ENCODE measurements at places on chromosomes 13 and 19. TPM values are rescaled to one million over a fixed set of nuclear protein-coding genes. Genes with fewer than 3 reads are reported as not detected.
A peak's percentile ranks its signal among the peaks of the same experiment; 100 is the strongest.

- no peak for DNase-seq
Observed at GRCh38 chr13:32859707-32860292, 156.4 kb upstream of the KL start.

DNA sequence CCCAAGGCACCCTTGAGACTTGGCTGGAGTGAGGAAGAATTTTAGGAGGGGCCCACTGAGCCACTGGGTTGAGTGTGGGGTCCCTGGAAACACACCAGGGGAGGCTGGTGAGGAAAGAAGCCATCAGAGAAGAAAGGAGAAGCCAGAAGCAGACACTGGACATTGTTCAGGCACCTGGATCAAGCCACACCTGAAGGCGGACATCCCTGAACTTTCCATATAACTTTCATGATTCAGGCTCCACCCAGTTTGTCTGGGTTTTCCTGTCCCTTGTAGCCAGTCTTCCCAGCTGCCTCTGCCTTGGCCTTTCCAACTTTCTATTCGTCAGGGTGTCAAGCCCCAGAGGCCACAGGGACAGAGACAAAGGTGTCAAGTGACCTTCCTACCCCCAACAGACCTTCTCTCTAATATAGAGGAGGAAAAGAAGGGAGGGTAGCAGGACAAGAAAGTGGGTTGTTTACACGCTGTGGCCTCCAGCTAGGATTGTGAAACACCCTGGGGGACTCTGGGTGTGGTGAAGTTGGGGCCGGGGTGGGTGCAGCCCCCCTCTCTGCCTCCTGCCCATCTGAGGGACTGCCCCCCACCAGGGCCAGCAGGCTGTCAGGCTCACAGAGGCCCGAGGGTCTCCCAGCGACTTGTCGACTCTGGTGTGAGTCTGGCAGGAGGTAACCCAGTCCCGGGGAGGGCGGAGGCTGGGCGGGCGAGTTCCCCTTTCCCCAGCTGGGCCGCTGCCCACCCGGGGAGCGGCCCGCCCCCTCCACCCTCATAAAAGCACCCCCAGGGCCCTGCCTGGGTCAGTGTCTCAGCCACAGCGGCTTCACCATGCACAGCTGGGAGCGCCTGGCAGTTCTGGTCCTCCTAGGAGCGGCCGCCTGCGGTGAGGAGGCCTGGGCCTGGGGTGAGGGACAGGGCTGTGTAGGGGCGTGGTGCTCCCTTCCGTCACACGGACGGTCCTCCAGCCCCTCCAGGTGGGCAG lies at the start of gene CFD:
Gene CFD, plus strand, starts transcription at position 797 of the 976 bp plus-strand sequence. Its CDS starts 26 bp downstream, at position 823.
- DNase-seq, result no peak

DNA sequence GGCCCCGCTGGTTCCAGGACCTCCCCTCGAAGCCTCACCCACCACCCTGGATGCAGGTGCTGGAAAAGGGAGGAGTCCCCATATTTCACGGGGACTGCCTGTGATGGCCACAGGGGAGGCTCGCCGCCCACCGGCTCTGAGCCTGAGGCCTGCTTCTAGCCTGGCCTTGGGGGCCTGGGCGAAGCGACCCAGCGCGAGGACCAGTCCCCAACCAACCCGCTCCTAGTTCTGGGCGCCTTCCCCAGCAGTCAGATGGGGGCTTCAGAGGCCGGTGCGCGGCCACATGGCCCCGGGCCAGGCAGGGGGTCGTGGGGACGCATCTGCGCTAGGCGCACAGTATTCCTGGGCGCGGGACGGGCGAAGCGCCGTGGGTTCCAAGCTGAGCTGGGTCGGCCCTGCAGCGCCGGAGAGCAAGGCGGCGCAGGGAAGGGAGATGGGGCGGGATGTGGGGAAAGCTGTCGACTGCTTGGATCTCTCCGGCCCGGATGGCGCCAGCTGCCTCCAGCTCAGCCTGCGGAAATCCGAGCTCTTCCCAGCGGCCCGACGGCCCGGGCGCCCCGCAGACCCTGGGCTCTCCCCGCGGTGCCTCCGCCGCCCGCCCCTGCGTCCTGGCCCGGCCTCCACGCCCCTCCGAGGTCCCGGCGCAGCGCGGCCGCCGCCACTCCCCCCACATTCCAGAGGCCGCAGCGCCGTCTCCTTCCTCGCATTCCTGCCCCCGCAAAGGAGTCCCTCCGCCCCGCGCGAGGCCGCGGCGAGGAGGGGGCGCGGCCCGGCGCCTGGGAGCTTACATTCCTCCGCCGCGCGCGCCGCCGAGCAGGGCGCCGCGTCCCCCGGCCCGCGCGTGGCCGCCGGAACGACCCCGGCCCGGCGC lies at the start of gene WTIP:
Gene WTIP, plus strand, starts transcription at position 788 of the 871 bp plus-strand sequence. CDS start 217 bp downstream, outside the sequence.
- peak; percentile 90 for DNase-seq

DNA sequence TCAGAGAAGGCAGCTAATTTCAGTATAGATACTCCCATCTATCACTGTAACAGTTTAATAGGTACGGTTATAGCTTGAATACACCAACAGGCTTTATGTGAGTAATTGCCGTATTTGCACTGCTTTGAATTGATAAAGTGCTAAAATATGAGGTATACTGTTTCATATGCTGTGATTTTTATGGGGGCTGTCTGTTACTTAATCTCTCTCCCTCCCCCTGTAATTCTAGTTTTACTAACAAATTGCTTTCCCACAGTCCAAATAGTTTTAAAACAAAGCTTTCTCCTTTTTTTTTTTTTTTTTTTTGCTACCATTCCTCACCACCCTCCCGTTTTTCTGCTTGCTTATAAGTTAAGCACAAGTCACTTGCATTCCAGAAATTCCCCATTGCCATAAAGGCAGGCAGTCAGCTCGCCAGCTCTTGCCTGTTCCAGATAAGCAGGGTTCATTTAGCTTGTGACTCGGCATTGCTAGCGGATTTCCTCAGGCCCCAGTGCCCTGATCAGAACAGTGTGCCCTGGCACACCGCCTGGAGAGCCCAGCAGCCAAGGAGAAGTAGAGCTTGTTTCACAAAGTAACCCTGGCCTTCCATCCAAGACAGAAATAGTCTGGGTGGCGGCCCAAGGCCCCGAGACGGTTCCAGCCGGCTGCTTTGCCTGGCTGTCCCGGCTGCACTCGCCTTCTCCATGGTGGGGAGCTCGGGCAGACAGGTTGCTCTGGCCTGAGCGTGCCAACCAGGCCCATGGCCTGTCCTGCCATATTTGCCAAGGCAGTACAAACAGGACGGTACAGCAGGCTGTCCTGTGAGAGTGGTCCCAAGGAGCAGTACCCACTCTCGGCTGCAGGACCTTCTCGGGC lies 43.5 kb upstream of the NPAS1 start:
- peak; percentile 74 for DNase-seq

- DNase-seq, result no peak
Observed at GRCh38 chr19:42553292-42554045, 25.2 kb upstream of the CEACAM1 start.

DNA sequence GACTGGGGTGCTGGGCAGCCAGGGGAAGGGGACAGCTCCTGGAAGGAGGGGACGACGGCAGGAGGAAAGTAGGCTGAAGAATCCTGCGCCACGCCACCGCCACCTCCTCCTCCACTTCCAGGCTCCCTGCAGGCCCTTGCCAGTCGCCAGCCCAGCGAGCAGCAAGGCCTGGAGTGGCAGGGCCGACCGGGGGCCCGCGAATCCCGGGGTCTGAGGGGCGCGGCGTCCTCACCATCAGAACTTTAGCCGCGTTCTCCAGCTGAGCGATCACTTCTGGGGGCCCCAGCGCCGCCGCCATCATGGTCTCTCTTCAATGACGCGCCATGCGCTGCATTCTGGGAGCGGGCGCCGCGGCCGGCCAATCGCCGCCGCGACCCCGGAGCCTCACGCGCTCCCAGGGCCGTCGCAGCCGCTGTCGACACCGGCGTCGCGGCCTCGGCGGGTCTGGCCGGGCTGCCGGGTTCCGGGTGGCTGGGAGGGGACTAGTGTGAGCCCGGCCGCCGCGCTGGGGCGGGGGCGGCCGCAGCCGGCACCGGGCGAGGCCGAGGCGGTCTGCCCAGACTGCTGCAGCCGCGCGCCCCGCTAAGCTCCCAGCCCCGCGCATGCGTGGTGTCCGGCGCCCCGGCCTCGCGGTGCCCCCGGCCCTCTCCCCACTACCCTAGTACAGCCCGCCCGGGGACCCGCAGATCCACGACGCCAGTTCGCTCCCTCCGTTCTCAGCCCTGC lies at the start of gene XPO4:
Gene XPO4, minus strand, starts transcription at position 309 of the 726 bp plus-strand sequence. Its CDS starts 8 bp downstream, at position 301.
- DNase-seq, result peak; percentile 74

Gene LYPD5
- total RNA-seq, result 7.1 TPM

All from spinal cord (tissue), 10 donors.